Endodermal cell (in vitro differentiated cells): ENCODE measurements at places on chromosomes 5 and 9. TPM values are rescaled to one million over a fixed set of nuclear protein-coding genes. Genes with fewer than 3 reads are reported as not detected.
A peak's percentile ranks its signal among the peaks of the same experiment; 100 is the strongest.

Gene ORM2
- 0.80 to 0.84 TPM in 2 of 3 replicates, not detected in the other for total RNA-seq

GRCh38 chr5:27412384-27412783 lies 374.0 kb upstream of the CDH9 start:
- DNase-seq = no peak

- DNase-seq = peak; percentile 93
These were observed 28.1 kb downstream of the NDUFA8 start for GRCh38 chr9:122131401-122132001.

- no peak for DNase-seq
These were observed 132.8 kb downstream of the MUSK start for GRCh38 chr9:110801426-110801825.

GRCh38 chr5:176189857-176190256 lies 48.4 kb upstream of the SIMC1 start:
- peak; percentile 38 for DNase-seq

DNA sequence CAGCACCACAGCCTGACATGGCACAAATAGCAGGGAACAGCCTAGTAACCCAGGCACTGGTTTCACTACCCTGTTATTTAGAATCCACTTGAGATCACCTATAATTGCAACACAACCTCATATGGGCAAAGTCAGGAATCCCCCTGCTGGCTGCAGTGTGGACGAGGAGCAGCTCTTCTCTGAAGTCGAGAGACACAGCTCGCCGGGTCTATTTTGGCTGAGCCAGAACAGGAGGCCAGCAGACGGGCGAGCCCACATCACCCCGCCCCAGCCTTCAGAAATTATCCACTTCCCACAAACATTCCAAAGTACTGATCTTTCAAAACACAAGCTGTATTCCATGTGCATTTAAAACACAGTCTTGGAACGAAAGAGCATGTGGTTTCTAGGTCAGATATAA lies 179.0 kb downstream of the ROR2 start:
- peak; percentile 74 for DNase-seq

DNA sequence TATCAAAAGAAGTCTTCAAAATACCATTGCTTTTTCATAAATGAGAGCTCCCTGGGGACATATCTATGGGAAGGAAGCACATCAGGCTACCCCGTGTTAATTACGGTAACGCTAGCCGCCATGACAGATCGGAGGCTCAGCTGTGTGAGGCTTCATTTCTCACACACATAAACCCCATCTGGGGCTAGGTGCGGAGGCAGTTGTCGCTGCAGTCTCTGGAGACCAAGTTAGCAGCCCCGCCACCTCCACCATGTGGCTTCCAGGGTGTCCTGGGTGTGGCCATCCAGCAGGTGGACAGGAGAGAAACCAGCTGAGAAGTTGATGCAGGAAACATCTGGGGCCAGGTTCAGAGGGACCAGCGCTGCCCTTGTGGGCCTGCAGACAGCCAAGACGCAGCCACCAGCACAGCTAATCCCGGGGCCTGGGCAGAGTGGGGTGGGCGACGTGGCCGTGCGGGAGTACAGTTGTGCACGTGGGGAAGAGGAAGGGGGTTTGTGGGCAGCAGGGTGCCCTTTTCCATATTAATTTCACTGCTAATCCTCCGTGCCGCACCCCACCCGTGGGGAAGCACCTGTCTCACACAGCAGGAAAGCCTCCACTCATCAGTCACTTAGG lies 426.5 kb downstream of the IRX1 start:
- no peak for DNase-seq

Gene ACTBL2
- total RNA-seq = not detected in 2 replicates

Gene PTGES
- total RNA-seq = 0.29 and 0.56 TPM in 2 replicates

DNA sequence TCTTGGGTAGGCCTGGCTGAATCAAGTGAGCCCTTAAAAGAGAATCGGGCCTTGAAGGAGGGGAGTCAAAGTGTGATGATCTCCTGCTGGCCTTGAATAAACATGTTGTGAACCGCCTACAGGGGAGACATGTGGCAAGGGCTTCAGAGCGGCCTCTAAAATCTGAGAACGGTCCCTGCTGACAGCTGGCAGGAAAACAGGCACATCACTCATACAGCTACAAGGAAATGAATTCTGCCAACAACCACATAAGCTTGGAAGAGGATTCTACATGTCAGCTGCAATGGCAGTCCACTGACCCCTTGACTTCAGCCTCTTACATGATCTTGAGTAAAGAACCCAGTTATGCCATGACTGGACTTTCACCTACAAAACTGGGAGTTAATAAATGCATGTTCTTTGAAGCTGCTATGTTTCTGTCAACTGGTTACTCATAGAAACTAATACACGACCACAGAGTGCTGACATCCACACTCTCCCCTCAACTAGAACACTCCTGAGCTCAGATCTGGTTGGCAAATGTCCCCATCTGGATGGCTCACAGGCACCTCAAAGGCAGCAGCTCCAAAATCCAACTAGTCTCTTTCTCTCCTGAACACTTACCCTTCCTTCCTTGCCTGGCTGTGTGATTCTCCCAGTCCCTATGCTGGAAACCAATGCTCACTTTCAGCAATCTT lies 333.1 kb downstream of the ASTN2 start:
- DNase-seq = no peak

DNA sequence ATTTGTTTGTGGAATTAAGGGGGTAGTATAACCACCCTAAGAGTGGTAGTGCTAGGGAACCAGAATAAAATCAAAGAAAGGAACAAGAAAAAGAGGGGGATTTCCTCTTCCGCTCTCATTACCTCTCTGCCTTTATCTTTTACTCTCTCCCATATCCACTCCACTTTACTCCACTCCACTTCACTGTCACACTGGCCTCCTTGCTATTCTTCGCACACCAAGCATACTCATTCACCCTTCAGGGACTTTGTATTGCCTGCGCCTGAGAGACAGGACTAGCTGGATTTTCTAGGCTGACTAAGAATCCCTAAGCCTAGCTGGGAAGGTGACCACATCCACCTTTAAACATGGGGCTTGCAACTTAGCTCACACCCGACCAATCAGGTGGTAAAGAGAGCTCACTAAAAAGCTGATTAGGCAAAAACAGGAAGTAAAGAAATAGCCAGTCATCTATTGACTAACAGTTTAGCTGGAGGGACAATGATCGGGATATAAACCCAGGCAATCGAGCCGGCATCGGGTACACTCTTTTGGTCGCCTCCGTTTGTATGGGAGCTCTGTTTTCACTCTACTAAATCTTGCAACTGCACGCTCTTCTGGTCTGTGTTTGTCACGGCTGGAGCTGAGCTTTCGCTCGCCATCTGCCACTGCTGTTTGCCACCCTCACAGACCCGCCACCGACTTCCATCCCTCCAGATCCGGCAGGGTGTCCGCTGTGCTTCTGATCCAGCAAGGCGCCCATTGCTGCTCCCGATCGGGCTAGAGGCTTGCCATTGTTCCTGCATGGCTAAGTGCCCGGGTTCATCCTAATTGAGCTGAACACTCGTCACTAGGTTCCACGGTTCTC lies 121.8 kb downstream of the FAM170A start:
- DNase-seq = no peak

DNA sequence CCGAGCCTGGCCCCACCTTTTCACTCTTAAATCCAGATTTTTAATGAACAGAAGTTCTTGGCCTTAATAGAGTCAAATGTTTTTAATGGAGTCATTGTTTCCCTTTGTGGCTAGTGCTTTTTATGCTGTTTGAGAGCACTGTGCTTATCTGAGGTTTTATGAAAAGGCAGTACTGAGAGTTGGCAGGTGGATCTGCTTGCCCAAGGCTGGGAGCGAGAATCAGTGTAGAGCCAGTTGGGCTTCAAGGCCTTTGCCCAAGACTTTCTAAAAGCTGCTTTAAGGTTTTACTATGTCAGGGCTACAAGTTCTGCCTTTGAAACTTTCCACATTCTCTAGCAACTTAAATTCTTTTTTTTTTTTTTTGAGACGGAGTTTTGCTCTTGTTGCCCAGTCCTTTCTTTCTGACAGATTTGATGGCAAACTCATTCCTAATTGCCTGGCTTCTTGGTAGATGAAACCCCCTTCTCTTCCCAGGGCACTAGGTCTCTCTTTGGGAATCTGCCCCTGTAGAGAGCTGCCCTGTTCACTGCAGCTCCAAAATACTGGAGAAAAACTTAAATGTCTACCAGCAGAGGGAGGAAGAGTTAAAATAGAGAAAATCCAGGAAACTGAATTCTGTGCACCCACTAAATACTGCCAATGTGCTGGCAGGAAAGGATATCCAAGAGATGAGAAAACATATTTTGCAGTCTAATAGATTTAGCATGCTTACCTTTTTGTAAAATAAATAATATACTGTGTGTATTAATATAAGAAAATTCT lies 36.9 kb upstream of the CDK20 start:
- DNase-seq = no peak

DNA sequence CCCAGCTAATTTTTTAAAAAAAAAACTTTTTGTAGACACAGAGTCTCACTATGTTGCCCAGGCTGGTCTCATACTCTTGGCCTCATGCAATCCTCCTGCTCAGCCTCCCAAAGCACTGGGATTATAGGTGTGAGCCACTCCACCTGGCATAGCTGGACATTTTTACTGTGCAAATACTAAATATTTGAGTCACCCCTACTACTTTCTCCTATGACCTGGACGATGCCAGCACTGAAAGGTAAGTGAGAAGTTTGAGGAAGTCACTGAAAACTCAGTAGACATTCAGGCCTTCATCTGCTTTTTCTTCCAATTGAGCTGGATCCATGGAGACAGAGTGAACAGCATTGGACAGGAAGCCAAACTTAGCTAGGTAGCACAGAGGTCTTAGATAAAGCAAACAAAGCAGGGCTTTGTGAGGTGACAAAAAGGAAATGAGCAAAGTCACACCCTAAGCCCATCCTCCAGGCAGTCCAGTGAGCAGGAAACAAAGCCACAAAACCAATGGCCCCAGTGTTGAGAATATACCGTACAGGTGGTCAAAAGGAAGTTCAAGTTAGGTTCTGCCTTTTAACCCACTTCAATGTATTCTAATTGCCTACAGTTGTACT lies 192.6 kb upstream of the RASA1 start:
- DNase-seq = no peak

Gene CATSPER3
- total RNA-seq = 0.54 to 1.0 TPM (median 0.64 TPM) in 3 replicates

Gene HRCT1
- not detected in 2 replicates for total RNA-seq

Gene GRM6
- total RNA-seq = not detected in 2 replicates

Gene RNF208
- total RNA-seq = 15.6 to 27.3 TPM (median 16.0 TPM) in 3 replicates

- no peak for DNase-seq
These were observed 83.1 kb upstream of the LMNB1 start for GRCh38 chr5:126693806-126694205.

GRCh38 chr5:89830691-89831090 lies 578.9 kb downstream of the CETN3 start:
- no peak for DNase-seq

DNA sequence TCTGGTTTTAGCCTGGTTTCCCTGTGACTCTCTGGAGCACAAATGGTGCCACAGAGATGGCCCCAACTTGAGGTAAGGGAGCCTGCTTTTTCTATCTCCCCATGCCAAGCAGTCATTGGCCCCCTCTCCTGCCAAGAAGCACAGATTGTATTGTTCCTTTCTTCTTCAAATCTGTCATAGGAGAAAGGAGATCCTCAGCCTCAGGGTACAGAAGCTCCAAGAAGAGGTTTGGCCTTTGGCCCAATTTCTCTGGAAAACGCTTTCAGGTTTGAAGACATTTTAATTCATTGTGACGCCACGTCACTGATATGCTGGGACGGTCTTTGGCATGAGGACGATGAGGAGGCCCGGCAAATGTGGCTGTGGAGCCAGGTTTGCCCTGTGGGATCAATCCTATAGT lies 29.2 kb upstream of the PANK3 start:
- DNase-seq = peak; percentile 17

GRCh38 chr9:98708933-98709911 lies at the start of gene GABBR2:
Gene GABBR2, minus strand, starts transcription at chr9:98708935. Its CDS starts 198 bp downstream, at chr9:98708737.
- peak; percentile 78 for DNase-seq

- no peak for DNase-seq
These were observed 16.8 kb downstream of the PRDM6 start for GRCh38 chr5:123105864-123106263.

DNA sequence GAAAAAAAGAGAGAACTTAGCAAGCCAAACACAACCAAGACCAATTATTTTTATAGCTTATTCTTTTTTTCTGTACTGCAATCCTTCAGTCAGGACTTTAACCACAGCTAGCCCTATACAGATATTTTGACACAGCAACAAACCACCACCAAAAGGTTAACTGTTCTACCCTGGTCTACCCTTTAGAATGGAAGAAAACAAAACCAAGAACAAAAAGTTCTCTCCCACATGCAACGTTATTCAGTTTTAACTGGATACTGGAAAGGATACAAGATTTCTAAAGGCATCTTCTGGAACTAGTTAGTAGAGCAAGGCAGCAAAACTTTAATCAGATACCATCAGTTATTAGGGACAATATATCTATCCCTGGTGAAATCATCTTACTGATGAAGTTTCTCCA lies 32.6 kb downstream of the ECPAS start:
- DNase-seq = no peak

DNA sequence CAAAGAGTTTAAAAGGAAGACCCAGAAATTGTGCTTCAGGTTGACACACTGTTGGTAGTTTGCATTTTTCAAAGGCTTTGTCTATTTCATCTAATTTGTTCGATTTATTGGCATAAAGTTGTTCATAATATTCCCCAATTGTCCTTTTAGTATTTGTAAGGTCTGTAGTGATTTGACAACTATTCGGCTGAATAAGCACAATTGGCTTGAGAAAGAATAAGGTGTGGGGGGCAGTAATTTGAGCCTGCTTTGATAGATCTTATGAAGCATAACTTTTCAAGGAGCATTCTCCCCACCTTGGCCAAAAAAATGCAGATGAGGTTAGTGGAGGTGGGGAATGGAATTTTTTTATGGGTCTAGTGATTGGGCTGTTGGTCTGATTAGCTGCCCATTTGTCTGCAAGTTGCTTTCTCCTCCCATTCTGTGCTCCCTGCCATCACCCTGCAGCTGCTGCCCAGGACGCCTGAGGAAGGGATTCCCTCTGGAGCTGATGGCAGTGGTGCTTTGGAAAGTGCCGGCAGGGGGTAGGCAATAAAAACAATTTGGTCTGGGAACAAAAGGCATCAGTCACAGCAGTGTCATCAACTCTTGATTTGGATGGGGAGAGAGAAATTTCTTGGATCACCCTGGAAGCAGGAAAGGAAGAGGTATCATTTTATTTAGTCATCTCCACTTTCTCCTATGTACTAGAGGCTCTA lies 26.6 kb downstream of the WNT8A start:
- peak; percentile 68 for DNase-seq

- no peak for DNase-seq
These were observed 43.2 kb upstream of the UGCG start for GRCh38 chr9:111853450-111853827.

Gene ZNF454
- not detected in 2 replicates for total RNA-seq

DNA sequence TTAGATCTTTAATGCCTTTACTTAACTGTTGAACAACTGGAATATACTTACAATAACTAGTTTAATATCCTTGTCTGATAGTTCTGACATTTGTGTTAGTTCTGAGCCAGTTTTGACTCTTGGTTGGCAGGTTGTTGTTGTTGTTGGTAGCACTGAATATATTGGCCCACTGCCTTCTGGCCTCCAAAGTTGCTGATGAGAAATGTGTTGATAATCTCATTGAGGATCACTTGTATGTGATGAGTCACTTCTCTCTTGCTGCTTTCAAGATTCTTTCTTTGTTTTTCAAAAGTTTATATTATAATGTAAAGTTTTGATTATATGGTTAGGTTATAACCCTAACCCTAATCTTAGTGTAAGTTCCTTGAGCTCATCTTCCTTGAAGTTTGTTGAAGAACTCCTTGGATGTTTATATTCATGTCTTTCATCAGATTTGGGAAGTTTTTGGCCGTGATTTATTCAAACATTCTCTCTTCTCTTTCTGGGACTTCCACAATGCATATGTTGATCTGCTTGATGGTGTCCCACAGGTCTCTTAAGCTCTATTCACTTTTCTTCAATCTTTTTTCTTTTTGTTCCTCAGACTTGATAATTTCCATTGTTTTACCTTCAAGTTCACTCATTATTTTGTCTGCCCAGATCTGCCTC lies 149.7 kb downstream of the FGF18 start:
- DNase-seq = no peak

GRCh38 chr9:7507566-7508270 lies 291.9 kb downstream of the DMAC1 start:
- DNase-seq = no peak
